ENCODE measurements at places on chromosomes 5 and 9.

DNA sequence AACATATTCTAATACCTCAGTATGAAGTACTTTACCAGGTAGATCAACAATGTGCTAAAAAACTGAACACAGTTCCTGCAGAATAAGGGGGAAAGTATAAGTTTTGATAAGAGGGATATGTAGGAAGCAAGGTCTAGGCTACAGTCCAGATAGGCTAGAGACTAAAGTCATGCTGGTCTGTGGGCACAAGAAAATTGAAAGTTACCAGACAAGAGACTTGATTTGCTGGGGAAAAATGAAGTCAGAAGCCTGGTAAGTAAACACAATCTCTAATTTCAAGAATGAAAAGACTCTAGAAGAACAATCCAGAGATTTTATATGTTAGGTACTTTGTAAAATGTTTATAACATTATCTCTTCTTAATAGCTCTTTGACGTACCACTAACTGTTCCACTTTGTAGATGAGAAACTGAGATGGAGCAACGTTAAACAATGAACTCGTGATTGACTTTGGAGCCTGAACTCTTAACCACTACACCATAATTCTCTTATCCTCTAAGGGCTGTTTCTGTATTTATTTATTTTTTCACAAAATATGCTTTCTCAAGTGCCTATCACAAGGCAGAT, 19.5 kb downstream of the ADAMTS6 start:
- DNase-seq, result no peak

DNA sequence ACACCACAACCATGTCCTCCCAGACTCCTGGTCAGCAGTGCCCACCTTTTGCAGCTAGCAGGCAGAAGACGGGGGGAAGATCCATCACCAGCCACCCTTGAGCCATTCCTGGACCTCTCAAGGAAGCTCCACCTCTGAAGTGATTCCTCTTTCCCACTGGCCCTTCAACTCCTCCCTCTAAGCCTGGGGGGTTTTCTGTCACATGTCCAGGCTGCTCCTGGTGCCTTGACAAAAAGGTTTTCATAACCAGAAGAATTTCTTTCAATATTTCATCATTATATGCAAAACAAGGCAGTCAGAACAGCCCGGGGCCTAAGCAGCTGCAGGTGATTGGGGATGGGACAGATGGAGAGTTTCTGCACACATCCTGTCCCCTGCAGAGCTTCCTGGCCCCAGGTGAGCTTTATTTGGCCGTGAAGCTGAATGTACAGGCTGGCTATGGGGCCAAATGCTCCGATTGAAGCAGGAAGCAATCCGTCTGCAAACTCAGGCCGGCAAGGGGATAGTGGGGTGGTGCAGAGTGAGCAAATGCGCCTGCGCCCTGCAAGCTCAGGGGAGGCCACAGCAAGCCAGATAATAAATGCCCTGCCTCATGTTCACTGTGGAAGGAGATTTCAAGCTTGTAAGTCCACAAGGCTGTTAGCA, 173.5 kb downstream of the C5orf15 start:
- DNase-seq, result no peak

DNA sequence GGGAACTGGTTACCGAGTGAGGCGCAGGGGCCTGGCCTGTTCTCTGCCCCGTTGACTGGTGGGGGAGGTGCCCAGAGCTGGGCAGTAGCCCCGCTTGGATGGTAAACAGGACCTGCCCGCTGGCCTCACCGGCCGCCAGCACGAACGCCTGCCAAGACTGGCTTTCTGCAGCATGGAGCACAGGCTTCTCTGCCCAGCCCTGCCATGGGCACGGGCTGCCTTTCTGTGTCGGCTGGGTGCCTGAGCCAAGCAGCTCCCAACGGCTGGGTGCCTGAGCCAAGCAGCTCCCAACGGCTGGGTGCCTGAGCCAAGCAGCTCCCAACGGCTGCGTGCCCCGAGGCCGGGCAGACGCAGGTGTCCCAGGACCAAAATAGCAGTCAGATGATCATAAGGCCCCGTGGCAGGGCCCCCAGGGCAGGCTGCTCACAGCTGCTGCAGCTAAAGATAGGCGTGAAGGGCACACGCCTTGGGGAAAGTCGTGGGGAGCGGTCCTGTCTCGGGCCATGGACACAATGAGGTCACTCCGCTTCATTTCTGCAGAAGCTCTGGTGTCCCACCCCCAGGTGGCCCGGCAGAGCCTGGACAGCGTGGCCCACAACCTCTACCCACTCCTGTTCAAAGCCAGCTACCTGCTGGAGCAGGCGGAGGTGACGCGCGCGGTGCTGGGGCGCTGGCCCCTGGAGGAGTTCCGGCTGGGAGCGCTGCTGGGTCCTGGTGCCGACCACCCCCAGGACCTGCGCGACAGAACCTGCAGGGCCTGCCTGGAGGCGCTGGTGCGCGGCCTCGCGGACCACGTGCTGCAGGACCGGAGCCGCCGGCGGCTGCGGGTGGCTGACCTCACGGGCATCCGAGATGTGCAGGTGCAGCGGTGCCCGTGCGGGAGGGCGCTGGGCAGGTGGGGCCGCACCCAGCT, at the start of gene LRRC14B:
Gene LRRC14B (plus strand): TSS at position 460 of the 913 bp plus-strand sequence. CDS start 44 bp downstream, at position 504.
- no peak for DNase-seq

GRCh38 chr9:113787871-113788270, 88.2 kb upstream of the ZNF618 start:
- no peak for DNase-seq

GRCh38 chr5:151025250-151025606, 4.8 kb downstream of the GPX3 start:
- DNase-seq, result no peak

GRCh38 chr9:121299467-121300282, 31.7 kb downstream of the GSN start:
- peak; percentile 17 for DNase-seq

- DNase-seq, result no peak
These were observed 11.2 kb downstream of the PLAA start for GRCh38 chr9:26935847-26936246.

- no peak for DNase-seq
These were observed 162.4 kb downstream of the TTC39B start for GRCh38 chr9:15144622-15145061.

- no peak for DNase-seq
These were observed 18.6 kb upstream of the IFNB1 start for GRCh38 chr9:21096172-21096900.

GRCh38 chr5:99926463-99926862, 608.7 kb upstream of the FAM174A start:
- DNase-seq, result no peak

DNA sequence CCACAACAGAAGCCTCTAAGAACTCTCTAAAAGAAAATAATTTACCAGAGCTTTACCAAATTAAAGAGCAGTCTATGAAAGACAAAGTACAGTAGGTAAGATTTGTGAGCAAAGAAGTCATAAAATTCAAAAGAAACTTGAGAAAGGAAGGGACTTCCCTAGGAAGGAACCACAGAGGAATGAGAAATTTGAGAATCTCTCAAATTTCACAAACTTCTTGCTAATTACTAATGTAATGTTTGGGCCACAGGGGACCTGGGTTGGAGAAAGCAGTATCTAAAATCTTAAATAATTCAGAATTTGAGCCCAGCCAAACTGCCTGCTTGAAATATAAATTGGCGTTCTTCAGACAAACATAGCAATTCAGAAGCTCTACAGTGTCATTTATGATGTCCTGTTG, 225.0 kb upstream of the PRR16 start:
- no peak for DNase-seq

Measured in GM18507 (cell line).